Fibroblast of skin of left biceps (primary cell): ENCODE measurements at places on chromosomes 7 and 10.

DNA sequence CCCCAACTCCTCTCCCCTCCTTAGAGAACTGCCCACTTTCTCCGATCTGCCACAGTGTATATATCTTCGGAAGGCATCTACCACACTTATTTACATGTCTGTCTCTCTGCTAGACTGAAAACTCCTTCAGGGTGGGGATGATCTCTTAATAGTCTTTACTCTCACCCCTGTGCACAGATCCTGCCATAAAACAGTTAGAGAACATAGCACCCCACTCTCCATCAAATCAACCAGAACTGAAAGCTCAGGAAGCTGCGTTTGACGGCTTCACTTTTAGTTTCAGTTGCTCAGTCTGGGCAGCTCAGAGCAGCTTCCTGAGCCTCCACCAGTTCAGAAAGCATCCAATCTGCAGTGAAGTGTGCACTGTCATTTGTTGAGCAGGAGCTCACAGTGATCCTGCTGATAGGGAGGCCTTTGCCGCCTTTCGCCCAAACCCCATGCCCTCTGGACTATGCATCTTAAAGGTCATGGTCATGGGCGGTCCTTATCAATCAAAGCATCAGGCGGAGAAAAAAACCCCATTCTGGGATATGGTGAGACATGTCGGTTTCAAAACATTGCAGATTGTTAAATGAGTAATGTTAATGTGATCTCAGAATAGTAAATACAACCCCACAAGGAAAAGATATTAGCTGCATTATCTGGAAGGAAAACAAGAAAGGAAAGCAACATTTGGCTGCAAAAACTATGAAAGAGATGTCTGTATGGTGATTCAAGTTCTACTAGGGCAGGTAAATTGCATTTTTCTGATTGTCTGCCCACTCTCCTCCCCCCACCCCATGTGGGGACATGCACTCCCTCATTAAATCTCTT is 167.1 kb upstream of the ADO start:
- no peak for DNase-seq

DNA sequence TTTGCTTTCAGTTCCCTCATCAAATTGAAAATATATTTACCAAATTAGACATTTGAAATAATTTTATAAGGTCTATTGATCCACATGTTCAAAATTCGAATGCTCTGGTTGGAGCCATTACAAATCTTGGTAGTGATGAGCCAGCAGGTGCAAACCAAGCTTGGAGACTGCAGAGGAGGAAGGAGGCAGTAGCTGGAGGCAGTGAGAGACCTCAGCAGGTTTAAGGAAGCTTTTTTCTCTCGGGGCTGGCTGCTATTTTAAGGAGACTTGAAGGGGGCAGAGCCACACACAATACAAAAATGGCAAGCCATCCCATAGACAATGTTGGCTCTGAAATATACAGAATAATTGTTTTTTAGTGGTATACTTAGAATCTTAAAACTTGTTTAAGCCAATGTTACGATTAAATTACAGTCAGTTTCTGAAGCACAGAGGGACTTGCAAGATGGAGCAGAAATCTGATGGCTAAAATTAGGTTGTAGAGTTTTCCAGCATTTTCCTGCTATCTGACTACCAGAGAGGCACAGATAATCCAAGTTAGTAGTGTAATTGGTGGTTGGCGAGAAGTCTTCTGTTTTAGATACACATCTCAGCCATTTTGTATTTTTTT is 185.8 kb downstream of the SNX10 start:
- no peak for DNase-seq

GRCh38 chr7:110521357-110521911 is 569.5 kb upstream of the LRRN3 start:
- DNase-seq, result no peak

- DNase-seq, result no peak
Observed at GRCh38 chr10:68508090-68508489, 19.2 kb downstream of the SLC25A16 start.

- DNase-seq, result no peak
Observed at GRCh38 chr7:84236398-84236797, 41.8 kb upstream of the SEMA3A start.

DNA sequence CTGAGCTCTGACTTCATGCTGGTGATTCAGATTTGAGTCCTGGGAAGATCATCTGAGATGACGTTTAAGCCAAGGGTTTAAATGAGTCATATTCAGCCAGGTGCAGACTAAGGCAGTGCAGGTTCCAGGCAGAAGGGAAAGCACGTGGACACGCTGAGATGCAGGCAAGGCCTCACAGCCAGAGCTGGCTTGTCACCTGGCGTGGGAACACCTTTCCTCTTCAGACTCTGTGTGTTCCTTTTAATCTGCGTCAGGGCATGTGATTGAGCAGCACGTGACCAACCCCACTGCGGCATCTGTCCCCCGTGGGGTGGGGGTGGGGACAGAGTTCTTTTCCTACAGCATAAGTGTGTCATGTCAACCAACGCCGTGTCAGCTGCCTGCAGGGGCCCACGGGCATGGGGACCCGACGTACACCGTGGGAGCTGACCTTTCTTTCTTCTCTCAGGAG is 10.7 kb upstream of the IDI2 start:
- DNase-seq, result no peak

GRCh38 chr7:30893357-30893756 is 18.3 kb upstream of the AQP1 start:
- DNase-seq, result no peak

DNA sequence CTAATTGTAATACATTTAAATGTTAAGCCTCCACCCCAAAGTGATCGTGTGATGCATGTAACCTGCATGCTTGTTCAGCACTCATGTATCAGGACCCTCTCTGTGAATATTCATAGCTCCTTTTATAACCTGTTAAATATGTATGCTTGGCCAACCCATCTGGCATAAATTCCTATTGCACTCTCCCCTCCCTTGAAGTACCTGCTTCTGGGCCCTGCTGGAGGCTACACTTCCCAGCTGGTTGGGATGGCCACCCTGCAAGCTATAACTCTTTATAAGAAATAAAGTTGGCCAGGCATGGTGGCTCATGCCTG is 149.7 kb downstream of the SH2D4B start:
- no peak for DNase-seq

GRCh38 chr10:71727738-71728737 is 8.5 kb upstream of the C10orf105 start:
- DNase-seq, result no peak

GRCh38 chr10:73768881-73769280 is 13.0 kb upstream of the CHCHD1 start:
- DNase-seq, result no peak

GRCh38 chr10:35399414-35400009 is 63.2 kb downstream of the CCNY start:
- DNase-seq, result no peak

DNA sequence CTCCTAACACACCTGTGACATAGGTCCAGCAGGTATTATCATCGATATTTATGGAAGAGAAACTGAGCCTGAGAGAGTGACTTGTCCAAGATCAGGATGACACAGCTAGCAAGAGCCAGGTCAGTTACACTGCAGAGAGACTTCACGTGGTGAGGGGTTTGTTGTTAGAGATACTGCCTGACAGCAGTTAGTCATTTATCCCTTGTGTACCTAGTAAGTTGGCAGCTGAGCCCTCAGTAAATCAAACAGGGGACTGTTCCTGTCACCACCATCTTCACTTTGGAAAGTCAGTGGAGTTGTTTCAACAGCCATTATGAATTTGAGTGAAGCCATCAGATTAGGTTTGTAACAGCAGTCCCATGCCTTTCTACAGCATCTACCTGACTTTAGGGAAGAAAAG is 87.5 kb upstream of the GATA3 start:
- DNase-seq, result no peak

GRCh38 chr7:55523366-55523765 is 48.9 kb downstream of the VOPP1 start:
- DNase-seq, result no peak

DNA sequence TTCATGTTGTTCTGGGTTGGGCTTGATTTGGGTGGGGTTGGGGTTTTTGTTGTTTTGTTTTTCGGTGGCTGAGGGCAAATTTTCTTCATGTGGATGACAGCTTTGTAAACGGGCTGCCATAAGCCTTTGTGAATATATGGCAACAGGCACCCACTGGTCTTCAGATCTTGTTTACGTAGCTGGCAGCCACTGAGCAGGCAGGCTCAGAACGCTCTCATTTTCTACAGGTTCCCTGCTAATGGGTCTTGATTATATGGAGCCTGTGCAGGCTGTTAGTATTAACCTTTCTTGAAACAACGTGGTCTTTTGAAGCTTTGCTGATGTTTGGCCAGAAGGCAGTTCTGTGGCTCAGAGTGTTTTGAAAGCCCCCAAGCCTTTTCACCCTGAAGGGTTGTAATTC is 199.7 kb downstream of the TNS3 start:
- DNase-seq, result no peak

DNA sequence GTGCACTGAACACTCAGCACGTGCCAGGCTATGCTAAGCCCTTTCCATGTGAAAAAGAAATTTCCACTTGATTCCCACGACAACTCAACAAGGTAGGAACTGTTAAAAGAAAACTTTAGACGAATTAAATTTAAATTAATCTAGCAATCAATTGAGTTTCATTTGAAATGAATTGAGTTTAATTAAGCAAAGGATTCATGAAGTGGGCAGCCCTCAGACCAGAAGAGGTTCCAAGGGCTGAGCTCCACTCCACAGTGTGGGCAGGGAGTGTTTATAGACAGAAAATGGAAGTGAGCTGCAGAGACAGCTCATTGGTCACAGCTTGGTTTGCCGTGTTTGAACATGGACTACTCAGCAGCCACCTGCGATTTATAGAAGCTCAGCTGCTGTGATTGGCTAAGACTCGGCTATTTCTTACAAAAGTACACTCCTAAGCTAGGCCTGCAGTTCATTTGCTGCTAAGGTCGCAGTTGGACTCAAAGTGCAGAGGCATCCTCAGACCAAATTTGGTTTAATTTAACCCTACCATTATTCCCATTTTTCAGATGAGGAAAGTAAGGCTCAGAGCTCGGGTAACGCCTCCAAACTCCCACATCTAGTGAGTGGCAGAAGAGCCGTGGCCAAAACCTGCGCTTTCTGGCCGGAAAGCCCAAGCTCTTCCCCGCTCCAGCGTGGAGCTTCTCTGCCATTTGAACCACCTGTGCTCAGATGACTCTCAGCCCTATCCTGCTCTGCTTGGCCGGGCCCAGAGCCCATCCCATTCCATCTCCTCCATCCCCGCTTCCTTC is 24.9 kb downstream of the CALML3 start:
- DNase-seq, result no peak

- no peak for DNase-seq
Observed at GRCh38 chr7:83520726-83521125, 128.2 kb downstream of the SEMA3E start.

DNA sequence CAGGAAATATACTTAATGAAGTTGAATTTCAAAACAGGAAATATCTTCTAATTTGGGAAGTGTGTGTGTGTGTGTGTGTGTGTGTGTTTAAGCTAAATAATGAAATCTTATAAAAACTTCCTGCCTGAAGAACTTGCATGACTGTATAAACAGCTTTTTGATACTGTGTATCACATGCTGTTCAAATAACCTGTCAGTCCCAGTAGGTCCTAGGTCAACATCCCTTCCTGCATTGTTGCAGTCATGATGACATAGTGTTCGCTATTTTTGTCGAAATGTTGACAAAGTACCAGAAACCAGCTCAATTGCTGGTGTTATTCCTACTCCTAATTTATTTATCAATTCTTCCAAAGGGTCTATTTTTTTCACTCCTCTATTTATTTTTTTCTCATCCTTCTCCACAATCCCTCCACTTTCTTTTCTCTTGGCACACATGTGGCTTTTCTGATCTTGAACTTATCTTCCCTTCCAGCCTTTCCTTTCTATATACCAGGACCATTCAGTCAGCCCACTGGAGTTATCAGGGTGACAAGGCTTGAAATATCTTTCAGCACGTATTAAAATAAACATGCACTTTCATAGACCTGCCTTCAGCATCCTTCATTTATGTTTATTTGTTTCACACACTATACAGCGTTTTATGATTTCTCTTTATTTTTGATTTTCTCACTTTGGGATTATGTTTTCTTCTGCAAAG is 115.8 kb downstream of the PLXDC2 start:
- DNase-seq, result no peak
